ENCODE measurements at places on chromosomes 4 and X. TPM values are rescaled to one million over a fixed set of nuclear protein-coding genes. Genes with fewer than 3 reads are reported as not detected.

DNA sequence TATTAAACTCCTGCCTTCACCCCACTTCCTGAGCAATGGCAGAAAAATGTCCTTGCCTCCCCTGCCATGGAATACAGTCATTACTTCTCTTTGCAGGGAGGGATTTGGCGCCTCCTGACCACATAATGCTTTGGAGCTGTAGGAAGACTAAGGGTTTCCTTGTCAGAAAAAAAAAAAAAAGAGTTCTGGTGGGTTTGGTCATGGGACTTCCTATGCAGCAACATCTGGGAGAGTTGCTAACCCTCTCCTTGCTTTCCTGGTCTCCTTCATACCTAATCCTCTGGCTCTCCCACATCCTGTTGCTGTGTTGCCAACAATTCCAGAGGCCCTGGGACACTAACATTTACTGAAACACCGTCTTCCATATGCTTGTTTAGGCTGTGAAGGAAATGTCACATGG, 75.1 kb upstream of the MBNL3 start:
- no peak for DNase-seq

Gene NEIL3
- 1.4 TPM for total RNA-seq

Gene USP17L17
- total RNA-seq = not detected

Gene BEX5
- 3.6 TPM for total RNA-seq

- no peak for DNase-seq
These were observed 247.0 kb downstream of the BANK1 start for GRCh38 chr4:102037566-102037965.

DNA sequence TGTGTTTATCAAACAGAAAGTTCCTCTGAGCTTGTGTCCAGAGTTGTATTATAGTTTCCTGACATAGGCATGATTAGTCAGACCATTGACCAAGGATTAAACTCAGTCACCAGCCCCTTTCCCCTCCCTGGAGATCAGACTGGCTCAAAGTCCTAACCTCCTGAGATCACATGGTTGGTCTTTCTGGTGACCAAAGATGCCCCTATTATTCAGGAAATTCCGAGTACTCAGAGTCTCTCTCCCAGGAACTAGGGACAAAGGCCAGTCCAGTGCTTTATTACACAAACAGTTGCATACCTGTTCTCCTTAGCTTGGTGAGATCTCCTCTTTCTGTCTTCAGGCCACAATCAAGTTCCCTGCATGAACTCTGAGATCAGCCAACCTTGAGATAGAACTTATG, 14.5 kb upstream of the ENPP6 start:
- DNase-seq = no peak

DNA sequence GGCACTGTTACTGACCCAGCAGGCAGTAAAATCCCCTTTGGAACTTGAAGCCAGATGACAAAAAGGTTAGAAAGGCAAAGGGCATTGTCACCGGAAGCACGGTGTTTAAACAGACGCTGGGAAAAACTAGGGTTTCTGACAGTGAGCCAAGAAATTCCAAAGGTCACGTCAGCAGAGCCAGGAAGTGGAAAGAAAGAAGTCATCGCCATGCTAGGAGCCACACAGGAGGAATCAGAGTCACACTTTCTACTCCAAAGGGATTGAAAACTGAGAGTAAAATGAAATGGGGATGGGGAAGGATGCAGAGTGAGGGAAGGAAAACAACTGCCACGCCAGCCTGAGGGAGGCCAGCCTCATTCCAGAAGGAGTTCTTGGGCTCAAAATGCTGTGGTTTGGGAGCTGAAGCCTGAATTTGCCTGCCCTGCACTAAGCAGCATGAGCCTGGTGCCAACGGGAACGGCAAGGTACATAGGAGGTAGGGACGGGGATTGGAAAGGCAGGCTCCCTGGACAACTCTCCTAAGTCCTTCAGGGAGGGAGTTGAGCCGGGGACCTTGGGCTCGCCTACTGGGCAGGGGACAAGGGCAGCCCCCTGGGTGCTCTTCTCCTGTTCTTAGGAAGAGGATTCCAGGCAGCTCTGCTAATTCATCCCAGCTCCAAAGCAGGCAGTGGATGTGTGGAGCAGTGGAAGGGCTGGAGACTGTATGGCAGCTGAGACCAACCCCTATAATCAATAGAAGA, 66.8 kb downstream of the SOWAHB start:
- DNase-seq = no peak

- no peak for DNase-seq
These were observed 313.3 kb upstream of the ACTRT1 start for GRCh38 chrX:128365492-128365891.

Gene MAOB
- not detected for total RNA-seq

DNA sequence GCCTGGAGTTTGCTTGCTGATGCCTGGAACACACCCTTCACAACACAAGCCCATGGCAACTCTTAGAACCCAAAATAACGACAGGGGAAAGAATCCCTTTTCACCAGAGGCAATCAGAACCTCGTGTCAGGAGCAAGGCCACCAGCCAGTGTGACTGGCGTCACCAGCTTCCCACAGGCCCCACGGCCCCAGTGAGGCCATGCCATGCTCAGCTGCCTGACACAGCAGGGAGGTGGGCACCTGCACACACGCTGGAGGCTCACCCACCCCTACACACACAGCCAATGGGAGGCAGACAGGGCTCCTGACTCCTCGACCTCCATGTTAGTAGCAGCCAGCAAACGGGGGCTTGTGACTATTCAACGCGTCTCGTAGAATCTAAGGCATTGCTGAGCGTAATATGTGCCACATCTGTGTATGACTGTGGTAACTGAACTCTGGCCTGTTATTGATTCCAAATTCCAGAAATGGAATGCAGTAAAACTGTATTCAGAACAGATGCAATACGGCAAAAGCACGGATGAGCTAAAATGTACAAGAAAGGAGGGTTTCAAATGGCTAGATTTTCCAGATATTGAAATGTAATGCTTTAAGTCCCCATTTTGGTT, 28.5 kb downstream of the RNF212 start:
- DNase-seq = no peak

- DNase-seq = no peak
These were observed 111.1 kb downstream of the SLC4A4 start for GRCh38 chr4:71449878-71450277.

GRCh38 chrX:153948002-153948466, 3.6 kb upstream of the RENBP start:
- no peak for DNase-seq

- DNase-seq = no peak
These were observed 552.4 kb upstream of the MAGEB2 start for GRCh38 chrX:29662759-29663503.

Gene MAGEB17
- not detected for total RNA-seq

GRCh38 chrX:106467422-106467821, 144.4 kb upstream of the RADX start:
- no peak for DNase-seq

Gene ERAS
- total RNA-seq = not detected

GRCh38 chr4:169079942-169080827, 70.1 kb upstream of the CBR4 start:
- DNase-seq = no peak

Gene STBD1
- total RNA-seq = 15.9 TPM

DNA sequence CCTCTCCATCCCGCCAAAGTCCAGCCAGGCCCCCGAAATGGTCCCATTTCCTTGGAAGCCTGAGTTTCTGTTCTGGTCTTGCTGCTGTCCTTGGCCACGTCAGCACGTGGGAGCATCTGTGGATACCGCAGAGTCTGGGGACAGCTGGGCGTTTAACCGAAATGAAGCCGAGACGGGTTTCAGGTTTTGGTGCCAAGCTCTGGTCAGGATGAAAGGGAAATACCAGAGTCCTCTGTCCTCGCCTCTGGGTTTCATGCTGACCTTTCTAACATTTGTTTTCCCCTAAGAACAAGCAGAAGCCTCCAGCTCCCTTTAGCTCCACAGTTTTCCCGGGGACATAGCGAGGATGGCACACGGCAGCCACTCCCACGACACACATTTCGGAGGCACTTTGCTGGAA, 19.7 kb downstream of the SHOX start:
- no peak for DNase-seq

DNA sequence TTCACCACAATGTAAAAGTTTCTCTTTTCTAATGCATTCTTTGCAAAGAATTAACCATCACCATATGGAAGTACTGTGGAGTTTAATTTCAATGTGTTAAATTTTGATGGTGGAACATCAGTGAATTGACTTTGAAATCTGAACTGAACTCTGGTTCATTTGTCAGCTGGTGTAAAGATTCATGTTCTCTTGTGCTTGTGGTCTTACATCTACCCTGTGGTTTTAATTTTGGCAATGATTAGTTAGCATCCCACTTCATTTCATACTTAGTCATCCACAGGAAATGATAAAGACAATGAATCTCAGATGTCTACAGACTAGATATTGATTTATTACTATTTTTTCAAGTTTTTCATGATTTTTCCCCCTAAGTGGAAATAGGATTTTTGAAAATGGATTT, 77.8 kb downstream of the GRID2 start:
- no peak for DNase-seq

GRCh38 chrX:11628399-11628798, 37.3 kb downstream of the ARHGAP6 start:
- DNase-seq = no peak

- no peak for DNase-seq
These were observed 17.6 kb downstream of the GRIA3 start for GRCh38 chrX:123201720-123202119.

- DNase-seq = no peak
These were observed 192.7 kb downstream of the RBMX2 start for GRCh38 chrX:130594453-130594916.

- no peak for DNase-seq
These were observed 10.0 kb upstream of the CDKL5 start for GRCh38 chrX:18415386-18415785.

Gene RBM46
- total RNA-seq = 7.9 TPM

Measured in glutamatergic neuron (in vitro differentiated cells).